ENCODE measurements at places on chromosomes 3 and 15.

DNA sequence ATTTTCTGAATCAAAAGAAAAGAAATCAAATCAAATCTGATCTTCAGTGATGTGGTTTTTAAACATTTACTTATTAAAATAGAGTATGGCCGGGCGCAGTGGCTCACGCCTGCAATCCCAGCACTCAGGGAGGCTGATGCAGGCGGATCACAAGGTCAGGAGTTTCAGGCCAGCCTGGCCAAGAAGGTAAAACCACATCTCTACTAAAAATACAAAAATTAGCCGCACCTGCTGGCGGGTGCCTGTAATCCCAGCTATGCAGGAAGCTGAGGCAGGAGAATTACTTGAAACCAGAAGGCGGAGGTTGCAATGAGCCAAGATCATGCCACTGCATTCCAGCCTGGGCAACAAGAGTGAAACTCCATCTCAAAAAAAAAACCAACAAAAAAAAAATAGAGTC lies 169.1 kb downstream of the ULK4 start:
- no peak for DNase-seq

- DNase-seq: no peak
These were observed 50.4 kb downstream of the MCF2L2 start for GRCh38 chr3:183378008-183378407.

DNA sequence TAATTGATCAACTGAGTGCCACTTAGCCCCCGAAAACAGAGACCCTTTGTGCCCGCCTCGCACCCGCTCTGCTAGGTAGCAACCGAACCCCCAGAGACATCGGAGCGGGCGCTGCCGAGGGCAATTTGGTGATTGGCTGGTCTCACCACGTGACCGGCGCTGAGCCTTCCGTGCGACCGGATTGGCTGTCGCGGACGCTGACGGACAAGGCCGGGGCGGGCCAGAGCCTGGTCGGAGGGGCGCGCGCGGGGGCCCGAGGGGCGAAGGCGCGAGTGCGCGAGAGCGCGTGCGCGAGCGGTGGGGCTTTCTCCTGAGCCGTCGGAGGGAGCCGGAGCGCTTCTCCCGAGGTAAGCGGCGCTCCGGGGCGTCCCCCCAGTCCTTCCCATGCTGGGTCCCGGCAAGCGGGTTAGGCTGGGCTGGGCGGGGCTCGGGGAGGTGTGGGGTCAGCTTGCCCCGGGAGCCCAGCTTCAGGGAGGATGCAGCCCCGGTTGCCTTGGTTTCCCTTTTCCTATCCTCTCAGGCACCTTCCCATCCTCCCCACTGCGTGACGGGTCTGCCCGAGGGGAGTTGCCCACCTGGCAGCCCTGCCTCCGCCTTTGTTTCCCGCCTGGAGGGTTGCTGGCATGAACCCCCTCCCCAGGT lies at the start of gene TMEM108:
Gene TMEM108, plus strand, starts transcription at position 303 of the 642 bp plus-strand sequence.
- DNase-seq: no peak

- DNase-seq: no peak
These were observed 227.2 kb upstream of the GOLIM4 start for GRCh38 chr3:168322941-168323340.

DNA sequence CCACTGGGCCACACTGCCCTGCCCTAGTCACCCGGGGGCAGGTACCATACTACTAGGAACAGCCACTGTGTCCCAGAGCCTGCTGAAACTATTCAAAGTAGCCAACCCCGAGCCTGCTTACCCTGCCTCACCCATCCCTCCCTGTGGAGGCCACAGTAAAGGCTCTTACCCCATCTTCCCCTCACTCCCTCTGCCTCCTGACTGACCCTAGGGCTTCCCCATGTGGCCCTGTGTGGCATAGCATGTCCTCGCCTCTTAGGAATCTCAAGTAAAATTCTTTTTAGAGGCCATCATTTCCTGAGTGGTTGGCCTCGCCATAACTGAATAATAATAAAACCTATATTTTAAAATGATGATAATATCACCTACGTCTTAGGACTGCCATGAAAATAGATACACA lies 112.2 kb upstream of the SLC6A11 start:
- DNase-seq: no peak

DNA sequence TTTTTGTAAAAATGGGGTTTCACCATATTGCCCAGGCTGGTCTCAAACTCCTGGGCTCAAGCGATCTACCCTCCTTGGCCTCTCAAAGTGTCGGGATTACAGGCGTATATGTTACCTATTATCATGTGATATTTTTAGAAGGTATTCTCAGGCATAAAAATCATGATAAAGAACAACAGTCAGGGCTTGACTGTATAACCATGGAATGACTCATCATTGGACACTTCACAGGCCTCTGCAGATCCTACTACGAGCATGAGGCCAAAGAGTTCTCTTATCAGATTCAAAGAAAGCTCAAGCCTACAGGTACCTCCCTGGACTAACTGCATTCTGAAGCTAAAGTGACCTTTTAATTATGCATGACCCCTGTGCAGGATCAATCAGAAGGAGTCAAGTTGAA lies 91.7 kb upstream of the PRICKLE2 start:
- DNase-seq: no peak

Data from CD4-positive, alpha-beta T cell treated with Interleukin-2 at 100 ng/mL for 4 hours (primary cell).